Endothelial cell of umbilical vein (primary cell): ENCODE measurements at places on chromosomes 1 and 21. TPM values are rescaled to one million over a fixed set of nuclear protein-coding genes. Genes with fewer than 3 reads are reported as not detected.
A peak's percentile ranks its signal among the peaks of the same experiment; 100 is the strongest.

DNA sequence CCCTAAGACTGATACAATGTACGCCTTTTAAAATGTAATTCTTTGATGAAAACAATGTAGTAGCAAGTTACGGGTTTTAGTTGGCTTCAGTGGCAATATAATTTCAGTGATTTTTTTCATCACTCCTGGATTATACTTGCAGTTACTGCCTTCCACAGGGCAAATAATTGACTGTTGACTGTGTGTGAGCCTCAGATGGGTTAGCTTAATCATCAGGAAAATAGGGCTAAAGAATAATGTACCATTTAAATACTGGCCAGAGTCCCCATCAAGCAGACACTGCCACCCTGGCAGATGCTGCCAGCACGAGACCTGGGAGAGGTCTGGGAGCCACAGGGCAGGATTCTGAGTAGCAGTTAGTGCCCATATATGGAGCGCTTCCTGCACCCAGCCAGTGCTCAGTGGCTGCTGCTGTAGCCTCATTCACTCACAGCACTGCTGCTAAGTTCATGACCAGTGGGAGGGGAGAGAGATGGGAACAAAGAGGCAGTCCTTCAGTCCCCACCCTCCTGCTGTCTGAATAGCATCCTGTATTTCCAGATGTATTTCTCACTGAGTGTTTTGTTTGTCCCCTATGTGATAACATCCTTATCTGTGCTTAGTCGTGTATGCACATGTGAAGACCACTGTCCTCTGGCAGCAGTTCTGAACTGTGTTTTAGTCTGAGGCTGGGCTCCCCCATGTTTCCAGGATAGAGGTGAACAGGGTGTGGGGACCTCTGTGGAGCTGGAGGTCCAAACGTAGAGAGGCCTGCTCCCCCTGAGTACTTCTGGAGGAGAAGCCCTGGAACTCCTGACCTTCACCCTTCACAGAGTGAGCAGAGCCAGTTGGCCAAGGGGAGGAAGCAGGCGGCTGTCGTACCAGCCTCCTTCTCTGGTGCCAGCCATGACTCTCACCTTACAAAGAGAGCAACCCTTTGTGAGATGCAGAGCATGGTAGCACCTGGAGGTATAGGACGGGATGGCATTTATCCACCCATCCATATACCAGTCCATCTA, 80.4 kb downstream of the ADARB1 start:
- DNase-seq = no peak

- no peak for DNase-seq
Observed at GRCh38 chr1:67169496-67169895, 3.2 kb downstream of the IL23R start.

DNA sequence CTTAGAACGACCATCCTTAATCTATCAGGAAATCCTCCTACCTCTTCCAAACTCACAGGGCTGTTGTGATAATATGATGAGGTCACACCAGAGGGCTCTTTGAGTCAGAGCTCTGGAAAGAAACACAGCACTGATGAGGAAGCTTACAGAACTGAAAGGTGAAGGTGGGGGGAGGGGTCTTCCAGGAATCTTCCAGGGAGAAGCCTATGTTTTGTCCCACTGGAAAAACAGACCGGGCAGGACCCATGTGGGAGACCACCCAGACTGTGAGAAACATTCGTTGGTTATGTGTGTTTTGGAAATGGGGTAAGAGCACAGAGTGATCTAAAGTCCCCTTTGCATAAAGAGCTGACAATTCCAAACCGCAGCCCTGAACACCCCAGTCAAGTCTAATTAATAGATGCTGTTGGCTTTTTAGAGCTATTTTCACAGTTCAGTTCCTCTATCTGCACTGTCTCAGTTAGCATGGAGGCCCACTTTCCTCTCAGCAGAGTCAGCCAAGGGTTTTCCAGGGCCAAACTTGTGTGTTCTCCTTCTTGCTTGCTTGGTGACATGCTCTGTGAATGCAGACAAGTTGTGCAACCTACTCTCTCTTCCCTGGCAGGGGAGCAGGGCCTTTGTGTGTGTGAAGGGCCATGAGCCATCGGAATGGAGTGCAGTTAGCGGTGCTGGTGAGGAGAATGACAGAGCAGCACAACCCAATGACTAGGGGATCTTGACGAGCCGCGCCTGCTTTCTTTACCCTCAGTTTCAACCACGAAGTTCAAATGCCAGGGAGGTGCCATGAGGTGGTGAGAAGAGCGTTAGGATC, 12.3 kb downstream of the PHLDA3 start:
- DNase-seq = peak; percentile 47

CFHR1 gene
- total RNA-seq = not detected in 2 replicates

VHLL gene
- 0.73 TPM in 1 of 2 replicates, not detected in the other for total RNA-seq

CLEC20A gene
- total RNA-seq = not detected in 2 replicates

MMP23B gene
- 5.3 TPM in 1 of 2 replicates, not detected in the other for total RNA-seq
